SHP77 treated with DMSO at 0.1 percent for 48 hours (cell line): ENCODE measurements at places on chromosomes 12 and 14.

GRCh38 chr14:88563845-88564244, 1.0 kb downstream of the ZC3H14 start:
- no peak for DNase-seq

GRCh38 chr12:105567061-105567460, 236.6 kb downstream of the C12orf75 start:
- DNase-seq, result no peak

- DNase-seq, result no peak
Observed at GRCh38 chr12:52082988-52083637, 3.6 kb downstream of the SMIM41 start.

GRCh38 chr12:46430340-46430948, 57.9 kb upstream of the SLC38A2 start:
- no peak for DNase-seq

DNA sequence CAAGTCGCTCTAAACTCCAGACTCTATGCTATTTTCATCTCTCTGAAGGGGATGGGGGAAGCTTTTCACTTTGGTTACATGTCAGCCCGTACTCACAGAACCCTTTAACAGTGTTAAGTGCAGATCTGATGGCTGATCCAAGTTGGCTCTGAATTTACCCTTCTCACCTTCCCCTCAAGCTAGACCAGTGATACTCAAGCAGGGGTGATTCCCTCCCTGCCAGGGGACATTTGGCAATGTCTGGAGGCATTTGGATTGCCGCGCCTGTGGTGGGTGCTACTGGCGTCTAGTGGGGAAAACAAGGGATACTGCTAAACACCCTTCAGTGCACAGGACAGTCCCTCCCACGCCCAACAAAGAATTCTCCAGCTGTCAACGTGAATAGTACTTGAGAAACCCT, 6.0 kb upstream of the TEX52 start:
- no peak for DNase-seq

- no peak for DNase-seq
Observed at GRCh38 chr12:115313929-115314328, 630.0 kb upstream of the TBX3 start.

DNA sequence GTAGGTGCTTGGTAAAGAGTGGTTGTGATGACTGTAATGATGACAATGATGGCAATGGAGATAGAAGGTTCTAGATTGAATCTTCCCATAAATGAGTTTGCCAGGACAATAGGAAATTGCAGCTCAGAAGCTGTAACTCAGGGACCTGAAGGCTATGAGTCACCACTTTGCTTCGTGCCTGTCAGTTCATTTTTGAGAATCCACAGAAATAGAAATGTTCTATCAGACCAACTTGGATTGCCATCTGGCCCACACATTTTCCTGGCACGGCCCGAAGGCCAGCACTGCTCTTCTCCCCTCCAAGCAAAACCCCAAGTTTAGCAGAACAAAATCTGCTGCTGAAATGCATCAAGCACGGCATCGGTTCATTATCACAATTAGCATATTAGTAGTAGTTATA, 1127.0 kb downstream of the BCL11B start:
- no peak for DNase-seq

DNA sequence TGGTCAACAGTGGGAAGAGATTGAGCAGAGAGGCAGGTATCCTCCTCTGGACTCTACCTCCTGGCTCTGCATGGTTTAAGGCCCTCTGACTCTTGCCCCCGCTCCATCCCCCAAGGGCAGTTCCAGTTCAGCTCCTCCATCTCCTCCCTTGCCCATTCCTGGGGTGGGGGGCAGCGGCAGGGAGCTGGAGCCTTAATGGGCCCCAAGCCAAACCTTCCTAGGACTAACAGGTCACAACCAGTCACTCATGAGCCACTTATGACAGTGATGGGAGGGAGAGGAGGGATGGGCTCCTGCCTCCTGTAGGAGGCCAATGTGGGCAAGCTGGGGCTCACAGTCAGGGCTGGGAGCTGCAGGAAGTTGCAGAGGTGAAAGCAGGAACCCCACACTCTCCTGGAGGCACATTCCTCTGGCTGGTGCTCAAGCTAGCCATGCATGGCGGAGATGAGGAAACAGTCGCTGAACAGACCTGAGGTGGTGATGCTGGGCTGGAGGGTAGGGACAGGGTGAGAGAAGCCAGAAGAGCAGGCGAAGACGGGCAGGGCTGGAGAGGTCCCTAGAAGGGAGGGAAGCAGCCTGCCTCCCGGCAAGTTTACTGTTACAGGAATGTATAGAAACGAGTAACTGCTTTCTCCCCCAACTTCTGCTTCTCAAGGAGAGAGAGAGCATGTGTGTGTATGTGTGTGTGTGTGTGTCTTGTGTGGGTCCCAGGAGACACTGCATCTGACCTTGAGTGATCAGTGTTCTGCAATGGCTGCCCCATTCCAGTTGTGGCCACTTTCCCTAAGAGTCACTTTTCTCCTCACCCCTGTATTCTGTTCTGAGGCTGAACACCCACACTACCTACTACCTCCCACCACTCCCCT, 5.0 kb upstream of the RAPGEF3 start:
- DNase-seq, result no peak

DNA sequence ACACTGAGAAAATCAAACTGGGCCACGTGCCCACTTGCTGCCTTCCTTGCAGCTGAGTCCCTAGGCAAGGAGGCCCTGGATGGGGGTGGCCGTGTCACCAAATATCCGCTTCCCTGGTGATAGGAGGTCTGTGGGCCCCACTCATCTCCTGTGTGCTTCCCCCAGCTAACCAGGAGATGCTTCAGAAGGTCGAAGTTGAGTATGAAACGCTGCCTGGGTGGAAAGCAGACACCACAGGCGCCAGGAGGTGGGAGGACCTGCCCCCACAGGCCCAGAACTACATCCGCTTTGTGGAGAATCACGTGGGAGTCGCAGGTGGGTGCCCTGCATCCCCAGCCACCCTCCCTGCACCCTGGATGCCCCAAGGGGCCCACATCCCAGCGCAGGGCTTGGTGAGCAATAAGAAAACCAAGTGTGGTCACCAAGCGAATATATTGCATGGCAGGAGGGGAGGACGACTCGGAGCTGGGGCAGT, 6.8 kb upstream of the SIVA1 start:
- DNase-seq, result no peak

GRCh38 chr14:39050389-39050788, 52.6 kb downstream of the SEC23A start:
- DNase-seq, result no peak

GRCh38 chr12:99259040-99259934, 388.3 kb upstream of the GARIN6 start:
- DNase-seq, result no peak

- DNase-seq, result peak; percentile 51
Observed at GRCh38 chr12:114817571-114818425, 133.8 kb upstream of the TBX3 start.

DNA sequence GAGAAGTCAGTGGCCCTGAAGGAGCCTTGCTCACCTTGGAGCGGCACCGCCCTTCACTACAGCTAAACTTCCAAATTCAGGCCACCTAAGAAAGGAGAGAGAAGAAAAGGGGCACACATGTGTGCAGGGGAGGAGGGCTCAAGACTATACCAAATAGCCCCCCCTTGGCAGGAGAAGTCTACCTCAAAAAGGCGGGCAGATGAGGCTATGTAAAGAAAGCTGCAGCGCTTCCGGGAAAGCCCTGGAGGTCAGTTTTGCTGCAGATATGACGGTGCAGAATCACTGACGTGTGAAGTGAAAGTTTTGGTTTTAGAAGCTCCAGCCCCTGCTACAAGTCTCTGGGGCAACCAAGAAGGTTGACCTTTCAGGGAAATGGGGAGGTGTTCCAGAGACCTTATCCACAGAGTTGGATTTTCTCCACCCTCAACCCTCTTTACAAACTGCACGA, 48.2 kb upstream of the PNMA1 start:
- DNase-seq, result no peak

DNA sequence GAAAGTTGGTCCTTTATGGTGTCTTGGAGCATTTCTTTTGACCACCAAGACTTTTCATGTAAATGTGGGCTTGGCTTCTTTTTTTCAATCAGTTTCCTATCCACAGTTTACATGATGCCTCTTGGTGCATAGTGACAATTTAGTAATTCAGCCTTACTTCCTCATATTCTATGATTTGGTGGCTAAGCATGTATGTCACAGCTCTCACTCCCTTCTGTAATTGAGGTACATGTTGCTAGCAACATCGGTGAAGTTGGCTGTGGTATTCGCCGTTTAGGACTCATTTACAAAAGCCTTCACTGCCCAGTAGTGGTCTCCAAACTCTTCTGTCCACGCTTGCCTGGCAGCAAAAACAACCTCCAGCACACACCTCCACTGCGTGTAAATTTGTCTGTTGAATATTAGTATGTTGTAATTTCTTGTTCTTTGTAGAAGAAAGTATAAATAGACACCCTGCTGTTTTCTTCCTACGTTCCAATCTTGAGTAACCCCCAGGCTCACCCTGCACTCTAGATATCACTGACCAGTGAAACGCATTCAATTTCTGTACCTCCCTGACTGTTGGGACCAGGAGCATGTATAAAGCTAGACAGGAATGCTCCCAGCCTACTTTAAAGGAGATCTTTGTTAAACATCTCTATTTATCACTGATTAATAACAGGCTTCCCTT, 90.4 kb downstream of the PPP2R5C start:
- DNase-seq, result no peak

DNA sequence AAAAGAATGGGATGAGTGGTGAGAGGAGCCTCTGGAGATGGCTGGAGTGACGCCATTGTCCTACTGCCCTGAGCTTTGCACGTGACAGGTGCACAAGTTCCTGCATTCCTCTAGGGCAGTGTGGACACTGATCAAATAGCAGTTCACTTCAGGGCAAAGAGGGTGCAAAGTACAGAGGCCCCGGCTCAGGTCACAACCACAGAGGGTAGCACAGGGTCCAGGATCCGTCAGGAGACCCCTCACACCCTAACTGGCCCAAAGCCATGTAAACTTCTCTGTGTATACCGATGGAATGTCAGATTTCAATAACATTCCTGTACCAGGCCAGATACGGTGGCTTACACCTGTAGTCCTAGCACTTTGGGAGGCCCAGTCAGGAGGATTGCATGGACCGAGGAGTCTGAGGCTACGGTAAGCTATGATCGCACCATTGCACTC, 10.4 kb upstream of the FBLN5 start:
- DNase-seq, result no peak

GRCh38 chr14:67524634-67524963, 8.5 kb upstream of the PLEKHH1 start:
- DNase-seq, result no peak

- DNase-seq, result no peak
Observed at GRCh38 chr14:84783511-84783910, 746.4 kb upstream of the FLRT2 start.

DNA sequence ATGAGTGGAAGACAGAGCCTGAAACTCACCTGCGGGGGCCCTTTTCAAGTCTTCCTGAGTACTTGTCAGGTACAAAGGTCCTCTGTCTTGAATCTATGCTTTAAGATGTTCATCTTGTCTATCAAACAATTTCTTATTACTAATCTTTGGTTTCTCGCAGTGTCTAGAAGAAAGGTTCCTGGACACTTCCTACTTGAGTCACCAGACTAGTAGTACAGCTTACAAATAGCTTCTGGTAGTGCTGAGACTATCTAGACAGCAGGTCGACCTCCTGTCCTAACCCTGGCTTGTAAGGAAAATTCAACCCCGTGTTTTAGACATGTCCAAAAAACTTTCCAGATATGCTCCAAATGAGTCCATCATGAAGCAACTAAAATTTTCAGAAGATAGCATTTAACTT, 11.2 kb upstream of the ARID2 start:
- DNase-seq, result no peak

- DNase-seq, result no peak
Observed at GRCh38 chr12:121600702-121601336, 20.0 kb upstream of the KDM2B start.

GRCh38 chr12:107057071-107057834, 36.1 kb downstream of the CRY1 start:
- DNase-seq, result no peak

- no peak for DNase-seq
Observed at GRCh38 chr12:127749416-127749815, 517.6 kb upstream of the TMEM132C start.
